ENCODE measurements at places on chromosomes 7 and 10.

DNA sequence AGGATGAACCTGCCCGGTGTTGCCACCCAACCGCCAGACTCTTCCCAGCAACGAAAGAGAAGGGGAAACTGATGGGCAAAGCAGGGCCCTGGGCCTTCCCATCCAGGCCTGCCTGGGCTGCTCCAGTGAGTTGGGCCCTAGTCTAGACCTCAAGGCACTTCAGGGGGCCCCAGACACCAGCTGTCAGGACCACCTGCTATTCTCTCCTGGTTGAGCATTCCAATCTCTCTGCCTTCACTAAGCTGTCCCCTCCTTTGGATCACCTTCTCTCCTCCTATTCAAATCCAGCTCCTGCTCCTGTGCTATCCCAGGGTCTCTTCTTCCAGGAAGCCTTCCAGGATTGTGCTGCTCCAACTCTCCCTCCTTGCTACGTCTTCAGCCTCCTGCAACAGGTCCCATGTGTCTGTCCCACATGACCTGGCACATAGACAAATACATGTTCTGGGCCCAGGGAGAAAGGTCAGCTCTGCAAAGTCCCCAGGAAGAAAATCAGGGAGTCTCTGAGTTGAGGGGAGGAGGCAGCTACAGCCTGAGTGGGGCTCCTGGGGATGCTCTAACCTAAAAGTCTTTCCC is 3.1 kb downstream of the STX1A start:
- DNase-seq = no peak
- peak overlapping the region; percentile 58 for H3K4me3 ChIP-seq
- no peaks in the 10 kb centered on the region for H3K36me3 ChIP-seq
- H3K27me3 ChIP-seq = peaks cover 9% of the 10 kb centered on the region
- H3K4me1 ChIP-seq = peaks cover 51% of the 10 kb centered on the region
- H3K27ac ChIP-seq = no peak overlapping the region

DNA sequence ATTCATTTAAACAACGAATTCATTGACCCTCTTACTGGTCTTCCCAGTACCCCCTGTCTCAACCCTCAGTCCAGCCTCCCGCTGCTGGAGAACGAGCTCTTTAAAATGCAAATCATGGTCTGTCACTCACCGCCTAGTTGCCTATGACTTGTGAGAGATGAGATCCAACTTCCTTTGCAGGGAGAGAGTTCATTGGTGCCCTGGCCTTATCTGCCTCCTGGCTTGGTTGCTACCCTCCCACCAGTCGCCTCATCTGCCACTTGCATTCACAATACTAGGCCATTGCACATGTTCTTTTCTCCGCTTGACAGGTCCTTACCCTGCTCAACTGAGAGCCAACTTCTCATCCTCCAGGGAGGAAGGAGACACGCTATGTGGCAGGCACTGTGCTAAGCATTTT is 54.0 kb upstream of the MXI1 start:
- peaks cover 11% of the 10 kb centered on the region for H3K4me1 ChIP-seq
- peaks cover 80% of the 10 kb centered on the region for H3K27me3 ChIP-seq
- no peak overlapping the region for H3K4me3 ChIP-seq

- H3K27me3 ChIP-seq = peaks cover 13% of the 10 kb centered on the region
- no peaks in the 10 kb centered on the region for H3K36me3 ChIP-seq
- no peak for DNase-seq
- H3K27ac ChIP-seq = no peak overlapping the region
- no peak overlapping the region for H3K4me3 ChIP-seq
Observed at GRCh38 chr10:75910032-75910431, 478.6 kb downstream of the LRMDA start.

DNA sequence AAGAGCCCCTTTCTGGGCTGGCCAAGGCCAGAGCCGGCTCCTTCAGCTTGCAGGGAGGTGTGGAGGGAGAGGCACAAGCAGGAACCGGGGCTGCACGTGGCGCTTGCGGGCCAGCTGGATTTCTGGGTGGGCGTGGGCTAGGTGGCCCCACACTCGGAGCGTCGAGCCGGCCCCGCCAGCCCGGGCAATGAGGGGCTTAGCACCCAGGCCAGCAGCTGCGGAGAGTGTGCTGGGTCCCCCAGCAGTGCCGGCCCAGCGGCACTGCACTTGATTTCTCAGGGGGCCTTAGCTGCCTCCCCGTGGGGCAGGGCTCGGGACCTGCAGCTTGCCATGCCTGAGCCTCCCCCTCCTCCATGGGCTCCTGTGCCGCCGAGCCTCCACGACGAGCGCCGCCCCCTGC is 48.1 kb downstream of the SH2D4B start:
- H3K4me3 ChIP-seq = no peak overlapping the region
- H3K36me3 ChIP-seq = no peaks in the 10 kb centered on the region
- no peaks in the 10 kb centered on the region for H3K4me1 ChIP-seq
- no peak for DNase-seq

GRCh38 chr10:110310741-110311140 is 6.0 kb upstream of the SMNDC1 start:
- H3K4me3 ChIP-seq = peak overlapping the region; percentile 38
- H3K27me3 ChIP-seq = no peaks in the 10 kb centered on the region
- H3K36me3 ChIP-seq = no peaks in the 10 kb centered on the region
- peaks cover 49% of the 10 kb centered on the region for H3K4me1 ChIP-seq
- H3K27ac ChIP-seq = peak overlapping the region; percentile 15
- no peak for DNase-seq

DNA sequence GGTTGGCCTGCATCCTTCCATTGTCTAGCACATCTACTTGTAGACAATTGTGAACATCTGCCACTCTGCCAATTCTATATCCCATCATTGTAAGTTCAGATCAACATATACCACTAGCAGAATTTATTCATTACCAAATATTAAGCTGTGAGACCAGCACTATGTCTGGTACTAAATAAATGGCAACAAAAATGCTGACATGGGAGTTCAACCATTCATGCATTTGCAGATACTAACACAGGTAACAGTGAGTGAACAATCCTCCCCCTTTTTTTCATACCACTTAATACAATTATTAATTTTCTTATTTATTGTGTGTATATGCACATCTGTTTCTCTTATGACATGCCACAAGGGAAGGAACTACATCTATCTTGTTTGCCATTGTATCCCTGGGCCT is 11.9 kb downstream of the POLR1F start:
- no peaks in the 10 kb centered on the region for H3K4me1 ChIP-seq
- no peak for DNase-seq
- no peaks in the 10 kb centered on the region for H3K27me3 ChIP-seq
- peaks cover 9% of the 10 kb centered on the region for H3K36me3 ChIP-seq

- H3K27ac ChIP-seq = no peak overlapping the region
- H3K36me3 ChIP-seq = no peaks in the 10 kb centered on the region
- no peaks in the 10 kb centered on the region for H3K4me1 ChIP-seq
- no peak for DNase-seq
- no peak overlapping the region for H3K4me3 ChIP-seq
Observed at GRCh38 chr10:98273057-98273850, 5.3 kb upstream of the LOXL4 start.

Measured in activated T-cell treated with anti-CD3 and anti-CD28 coated beads, Interleukin-2, amount 50 U/mL, for 72 hours (primary cell).